ENCODE measurements at places on chromosomes 16 and 17.

DNA sequence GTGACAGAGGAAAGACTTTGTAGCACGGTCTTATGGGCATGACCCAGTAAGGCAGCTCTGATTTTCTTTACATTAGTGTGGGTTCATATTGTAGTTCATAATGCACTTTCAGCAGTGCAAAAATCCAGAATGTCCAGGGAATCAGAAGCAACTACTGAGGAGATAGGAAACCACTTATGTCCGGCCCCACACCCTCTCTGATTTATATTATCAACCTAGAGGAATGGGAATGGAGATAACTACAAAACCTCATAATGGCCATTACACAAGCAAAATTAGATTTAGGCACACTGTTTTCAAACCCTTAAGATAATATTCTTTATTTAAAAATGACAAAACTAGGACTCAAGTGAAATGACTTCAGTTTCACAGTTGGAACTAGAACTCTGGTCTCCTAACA lies 7.9 kb downstream of the MAP2K4 start:
- DNase-seq = no peak

GRCh38 chr16:50419116-50419515 lies 50.3 kb upstream of the BRD7 start:
- DNase-seq = no peak

GRCh38 chr17:51818777-51819176 lies 339.7 kb downstream of the CA10 start:
- no peak for DNase-seq

GRCh38 chr16:56823081-56823733 lies 41.8 kb upstream of the SLC12A3 start:
- DNase-seq = no peak
